ENCODE measurements at places on chromosomes 6 and 20.

DNA sequence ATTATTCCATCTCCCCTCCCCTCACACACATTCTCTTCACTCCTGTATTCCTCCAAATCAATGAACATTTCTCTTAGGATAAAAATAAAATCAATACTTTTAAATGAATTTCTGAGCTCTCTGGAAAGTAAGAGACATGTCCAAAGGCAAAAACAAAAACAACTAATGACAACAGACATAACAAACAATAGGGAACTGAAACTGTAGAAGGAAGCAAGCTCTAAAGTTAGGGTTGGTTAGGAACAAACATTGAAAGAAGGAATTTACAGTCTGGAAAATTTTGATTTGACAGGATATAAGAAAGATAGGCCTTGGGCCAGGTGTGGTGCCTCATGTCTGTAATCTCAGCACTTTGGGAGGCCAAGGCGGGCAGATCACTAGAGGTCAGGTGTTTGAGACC, 17.5 kb upstream of the MYCT1 start:
- DNase-seq, result no peak

DNA sequence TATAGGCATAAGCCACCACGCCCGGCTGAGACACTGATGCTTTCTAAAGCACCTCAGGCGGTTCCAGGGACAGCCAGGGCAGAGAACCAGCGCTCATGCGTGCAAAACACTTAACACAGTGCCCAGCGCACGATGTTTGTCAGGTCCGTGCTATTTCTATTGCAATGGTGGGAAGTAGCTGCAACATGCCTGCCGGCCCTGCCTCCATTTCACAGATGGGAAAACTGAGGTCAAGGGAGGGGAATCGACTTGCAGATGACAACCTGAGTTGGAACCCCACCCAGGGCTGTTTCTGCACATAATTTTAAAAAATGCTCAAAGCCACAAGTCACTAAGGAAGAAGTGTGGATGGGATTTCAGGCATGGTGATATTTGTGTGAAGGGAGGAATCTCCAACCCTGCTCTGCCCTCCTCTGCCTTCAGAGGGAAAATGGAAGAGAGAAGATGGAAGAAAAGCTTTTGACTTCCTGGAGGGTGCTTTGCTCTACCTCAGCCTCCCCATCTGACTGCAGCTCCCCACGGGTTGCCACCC, 39.9 kb downstream of the KIAA1755 start:
- DNase-seq, result no peak

GRCh38 chr6:11775791-11776409, 2.7 kb downstream of the ADTRP start:
- DNase-seq, result no peak

GRCh38 chr6:56245903-56246351, 1.5 kb downstream of the COL21A1 start:
- DNase-seq, result no peak

DNA sequence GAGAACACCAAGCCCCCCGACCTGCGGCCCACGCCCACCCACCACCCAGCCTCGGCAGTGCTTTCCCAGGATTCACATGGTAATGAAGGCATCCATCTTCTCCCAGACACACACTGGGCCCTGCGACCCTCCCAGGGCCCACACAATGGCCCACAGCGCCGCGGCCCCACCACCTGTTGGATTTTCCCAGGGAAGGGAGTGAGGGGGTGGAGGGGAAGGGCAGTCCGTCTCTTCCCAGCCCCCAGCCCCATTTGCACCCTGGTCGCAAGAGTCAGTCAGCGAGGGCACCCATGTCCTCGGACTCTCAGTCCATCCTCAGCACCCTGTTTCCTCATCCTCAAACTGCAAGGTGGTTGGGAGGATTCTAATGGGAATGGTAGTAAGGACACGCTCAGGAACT, 23.7 kb upstream of the ID1 start:
- DNase-seq, result no peak

GRCh38 chr20:37267667-37268313, 6.2 kb upstream of the GHRH start:
- no peak for DNase-seq

DNA sequence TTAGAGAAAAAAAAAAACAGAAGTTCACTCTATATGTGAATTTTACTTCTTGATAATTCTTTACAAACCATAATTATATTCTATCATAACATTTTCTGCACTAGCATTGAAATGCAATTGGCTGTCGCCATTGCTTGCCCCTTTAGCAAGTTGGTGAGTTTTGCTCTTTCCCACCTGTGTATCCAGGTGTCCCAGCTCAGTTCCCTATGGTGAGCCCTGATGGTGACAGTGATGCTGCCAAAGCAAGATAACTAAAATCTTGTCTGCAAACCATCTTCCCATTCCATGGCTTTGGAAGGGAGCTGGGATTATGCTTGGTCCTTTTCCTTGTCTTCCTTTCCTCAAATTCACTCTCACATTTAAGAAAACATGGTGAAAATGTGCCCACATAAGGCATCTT, 429.6 kb downstream of the NKAIN2 start:
- no peak for DNase-seq

DNA sequence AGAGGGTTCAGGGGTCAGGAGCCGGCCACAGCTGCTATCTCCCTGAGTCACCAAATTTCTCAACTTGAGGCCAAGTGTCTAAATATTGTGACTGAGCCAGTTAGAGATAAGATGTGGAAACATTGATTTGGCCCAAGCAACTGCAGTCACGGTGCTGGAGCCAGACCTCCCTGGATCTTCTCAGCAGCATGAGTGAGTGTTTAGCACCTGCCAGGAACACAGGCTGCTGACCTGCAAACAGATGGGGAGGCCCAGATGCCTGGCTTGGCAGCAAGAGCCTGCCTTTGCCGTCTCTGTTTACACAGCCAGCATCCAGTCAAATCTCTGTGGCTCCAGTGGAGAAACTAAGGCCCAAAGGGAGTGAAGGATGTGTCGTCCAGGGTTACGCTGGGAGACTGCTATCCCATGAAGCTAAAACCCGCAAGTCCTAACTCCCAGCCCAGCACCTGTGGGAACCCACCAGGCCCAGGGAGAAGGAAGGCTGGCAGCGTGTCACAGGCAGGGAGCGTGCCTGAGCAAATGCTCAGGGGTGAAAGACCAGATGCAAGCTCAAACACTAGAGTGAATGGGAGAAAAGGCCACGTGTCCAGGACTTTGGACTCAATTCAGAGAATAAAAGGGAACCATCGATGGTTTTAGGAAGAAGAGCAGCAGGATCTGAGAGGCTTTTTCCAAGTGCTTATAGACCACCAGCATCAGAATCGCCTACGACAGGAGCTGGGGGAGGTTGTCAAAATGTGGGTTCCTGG, 15.9 kb upstream of the PTGIS start:
- DNase-seq, result peak; percentile 98

GRCh38 chr6:166415306-166415705, 32.6 kb upstream of the MPC1 start:
- DNase-seq, result no peak
